ENCODE measurements at places on chromosomes 12 and 14.

- DNase-seq = no peak
These were observed 570 bp downstream of the DMAC2L start for GRCh38 chr14:50312734-50313054.

- DNase-seq = no peak
These were observed 10.6 kb downstream of the METAP2 start for GRCh38 chr12:95484524-95484923.

DNA sequence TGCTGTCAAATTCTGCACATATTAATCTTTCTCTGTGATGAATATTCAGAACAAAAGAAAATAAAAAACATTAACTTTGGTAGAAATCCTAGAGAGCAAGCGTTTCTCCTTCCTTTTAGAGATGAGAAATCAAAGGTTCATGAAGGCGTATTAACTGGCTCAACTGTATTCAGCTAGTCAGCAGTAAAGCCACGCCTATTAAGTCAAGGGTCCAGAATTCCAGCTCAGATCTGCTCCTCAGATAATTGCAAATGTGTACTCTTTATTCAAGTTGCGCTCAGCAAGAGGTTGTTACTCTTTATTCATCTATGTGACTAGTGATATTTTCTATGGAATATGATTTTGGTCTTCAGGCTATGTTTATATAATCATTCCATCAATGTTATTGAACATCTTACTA, 13.1 kb upstream of the POC1B start:
- no peak for DNase-seq

DNA sequence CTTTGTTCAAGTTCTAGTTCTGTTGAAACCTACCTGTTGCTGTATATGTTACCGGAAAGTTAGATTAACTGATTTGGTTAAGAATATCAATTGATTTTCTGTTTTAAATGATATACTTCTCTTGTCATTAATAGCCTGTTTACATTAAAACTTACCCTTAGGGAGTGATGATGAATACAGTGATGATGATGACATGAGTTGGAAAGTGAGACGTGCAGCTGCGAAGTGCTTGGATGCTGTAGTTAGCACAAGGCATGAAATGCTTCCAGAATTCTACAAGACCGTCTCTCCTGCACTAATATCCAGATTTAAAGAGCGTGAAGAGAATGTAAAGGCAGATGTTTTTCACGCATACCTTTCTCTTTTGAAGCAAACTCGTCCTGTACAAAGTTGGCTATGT, 33.0 kb downstream of the CAND1 start:
- DNase-seq = no peak

DNA sequence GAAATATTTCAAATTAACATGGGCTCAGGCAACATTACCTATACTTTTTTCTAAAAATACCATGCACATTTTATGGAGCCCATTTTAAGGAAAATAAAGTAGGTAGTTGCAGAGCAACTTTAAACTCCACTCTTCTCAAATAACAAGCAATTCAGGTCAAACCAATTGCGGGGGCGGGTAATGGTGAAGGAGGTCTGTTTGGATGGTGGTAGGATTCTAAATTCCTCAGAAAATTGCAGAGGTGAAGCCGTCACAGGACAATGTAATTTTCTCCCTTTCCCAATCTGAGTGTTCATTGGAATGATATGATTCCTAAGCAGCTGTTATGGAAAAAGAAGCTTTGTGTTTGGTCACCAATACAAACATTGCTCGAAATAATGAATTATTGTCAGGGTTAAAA, 11.6 kb downstream of the PKP2 start:
- no peak for DNase-seq

- peak; percentile 9 for DNase-seq
These were observed 24.0 kb downstream of the CCDC38 start for GRCh38 chr12:95918194-95918993.

DNA sequence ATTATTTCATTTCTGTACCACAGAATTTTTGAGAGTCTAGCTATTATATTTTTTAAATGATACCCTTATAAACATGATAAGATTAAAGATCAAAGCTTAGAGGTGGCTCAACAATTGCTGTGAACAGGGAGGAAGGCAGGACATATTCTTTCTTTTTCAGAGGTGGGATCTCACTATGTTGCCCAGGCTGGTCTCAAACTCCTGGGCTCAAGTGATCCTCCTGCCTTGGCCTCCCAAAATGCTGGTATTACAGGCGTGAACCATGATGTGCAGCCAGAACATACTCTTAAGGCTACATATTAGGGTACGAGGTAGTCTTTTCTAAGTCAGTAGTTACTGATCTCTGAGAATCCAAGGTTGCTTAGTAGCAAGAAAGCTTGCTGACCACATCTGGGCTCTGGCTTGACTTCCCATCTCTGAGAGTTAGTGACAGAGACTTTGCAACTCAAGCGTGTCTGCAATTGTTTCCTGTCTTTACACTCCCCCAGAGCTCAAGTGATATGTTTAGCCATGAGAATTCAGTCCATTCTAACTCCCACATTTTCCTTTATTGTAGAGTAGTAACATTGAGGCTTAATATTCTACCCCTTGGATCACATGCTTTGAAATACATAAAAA, 8.6 kb downstream of the RAB5B start:
- DNase-seq = no peak

DNA sequence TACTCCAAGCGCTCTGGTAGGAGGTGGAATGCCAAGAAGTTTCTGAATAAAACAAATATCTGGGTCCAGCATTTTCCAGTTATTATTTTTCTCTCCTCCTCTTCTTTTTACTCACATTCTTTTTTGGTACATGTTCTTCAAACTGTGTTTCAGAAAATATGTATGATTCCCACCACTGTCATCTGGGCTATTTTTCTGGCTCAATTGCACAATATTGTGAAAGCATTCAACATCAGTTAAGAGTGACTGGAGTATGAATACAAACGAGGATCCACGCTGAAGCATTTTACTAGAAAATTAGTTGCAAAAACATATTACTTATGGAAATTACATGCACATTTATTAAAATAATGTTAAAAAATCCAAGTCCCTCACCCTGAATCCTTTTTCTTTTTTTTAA, 61.5 kb downstream of the KCNMB4 start:
- DNase-seq = no peak

DNA sequence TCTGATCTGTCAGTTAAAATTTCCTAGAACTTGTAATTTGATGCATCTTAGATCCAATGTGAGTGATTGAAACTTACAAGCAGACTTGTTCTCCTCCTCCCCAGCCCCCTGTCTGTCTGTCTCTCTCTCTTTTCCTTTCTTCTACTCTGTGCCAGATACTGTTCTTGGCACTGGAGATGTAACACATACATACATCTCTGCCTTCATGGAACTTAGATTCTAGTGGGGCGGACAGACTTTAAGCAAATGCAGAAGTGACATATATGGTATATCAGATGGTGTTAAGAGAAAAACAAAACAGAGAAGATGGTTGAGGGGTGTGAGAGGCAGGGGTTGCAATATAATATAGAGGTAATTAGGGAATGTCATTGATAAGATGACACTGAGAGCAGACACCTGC, 6.6 kb downstream of the CHST11 start:
- no peak for DNase-seq

- no peak for DNase-seq
These were observed at the start of gene NRIP2 for GRCh38 chr12:2834581-2835491. TSS of gene NRIP2 (minus strand) at chr12:2835035. CDS start at chr12:2834983, 52 bp downstream.

DNA sequence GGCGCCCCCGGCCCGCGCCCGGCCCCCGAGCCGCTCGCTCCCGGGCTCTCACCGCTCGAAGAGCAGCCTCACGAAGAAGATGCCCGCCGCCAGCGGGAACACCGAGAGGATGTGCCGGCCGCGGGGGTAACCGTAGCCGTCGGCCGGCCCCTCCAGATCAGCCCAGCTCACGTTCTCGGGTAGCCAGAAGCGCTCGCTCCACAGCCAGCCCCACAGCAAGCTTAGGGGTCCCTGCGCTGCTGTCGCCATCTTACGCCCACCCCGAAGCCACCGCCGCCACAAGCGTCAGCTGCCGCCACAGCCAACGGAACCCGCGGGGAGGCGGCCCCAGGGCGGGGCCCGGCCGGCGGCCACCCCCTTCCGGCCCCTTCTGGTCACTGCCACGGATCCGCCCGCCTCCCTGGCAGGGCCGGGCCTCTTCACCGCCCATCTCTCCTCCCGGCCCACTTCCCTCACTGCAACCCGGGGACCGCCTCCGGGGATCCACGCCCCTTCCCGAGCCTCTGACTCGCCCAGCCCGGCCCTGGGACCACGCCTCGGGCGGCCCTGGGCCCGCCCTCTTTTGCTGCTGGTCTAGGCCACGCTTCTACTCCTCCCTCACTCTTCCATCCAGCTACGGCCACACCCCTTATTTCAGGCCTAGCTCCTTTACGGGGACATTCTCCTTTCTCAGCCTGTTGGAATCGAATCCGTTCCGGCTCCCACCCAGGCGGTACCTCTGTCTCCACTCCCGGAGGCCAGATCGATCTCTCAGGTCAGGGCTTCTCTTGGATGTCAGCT, at the start of gene CERS5:
Gene CERS5, minus strand, starts transcription at position 321 of the 780 bp plus-strand sequence. Its CDS starts 72 bp downstream, at position 249.
- DNase-seq = peak; percentile 92

DNA sequence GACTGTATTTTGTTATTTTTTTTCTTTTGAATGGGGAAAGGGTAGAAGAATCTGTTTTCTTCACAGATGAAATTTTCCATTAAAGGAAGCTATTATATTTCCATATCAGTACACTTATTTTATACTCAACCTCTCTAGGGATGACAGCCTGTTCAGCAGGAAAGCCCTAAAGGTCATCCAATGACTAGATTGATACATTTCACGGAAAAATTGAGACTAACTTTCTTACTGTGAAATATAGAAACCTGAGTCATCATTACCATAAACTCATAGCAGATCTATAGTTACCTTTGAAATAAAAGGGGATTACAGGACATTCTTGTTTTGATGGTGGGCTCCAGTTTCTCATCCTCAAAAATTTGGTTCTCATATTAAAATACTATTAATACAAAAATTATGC, 36.1 kb upstream of the PTCSC3 start:
- no peak for DNase-seq

GRCh38 chr14:88535149-88535548, 19.7 kb downstream of the PTPN21 start:
- DNase-seq = no peak

DNA sequence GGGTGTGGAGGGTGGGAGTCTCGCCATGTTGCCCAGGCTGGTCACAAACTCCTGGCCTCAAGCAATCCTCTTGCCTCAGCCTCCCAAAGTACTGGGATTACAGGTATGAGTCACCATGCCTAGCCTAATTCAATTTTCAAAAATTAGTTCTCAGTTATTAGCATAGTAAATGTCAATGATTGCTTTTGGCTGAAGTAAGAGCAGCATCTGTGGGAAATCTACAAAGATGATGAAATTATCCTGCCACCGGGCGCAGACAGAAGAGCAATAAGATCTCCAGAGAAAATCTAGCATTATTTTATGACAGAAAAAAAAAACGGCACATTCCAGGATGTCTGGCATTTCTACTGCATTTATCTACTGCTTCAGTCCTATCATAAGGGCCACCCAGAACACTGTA, 97.9 kb upstream of the DAAM1 start:
- DNase-seq = no peak

- no peak for DNase-seq
These were observed 52.4 kb downstream of the ARL6IP4 start for GRCh38 chr12:123032736-123033391.

DNA sequence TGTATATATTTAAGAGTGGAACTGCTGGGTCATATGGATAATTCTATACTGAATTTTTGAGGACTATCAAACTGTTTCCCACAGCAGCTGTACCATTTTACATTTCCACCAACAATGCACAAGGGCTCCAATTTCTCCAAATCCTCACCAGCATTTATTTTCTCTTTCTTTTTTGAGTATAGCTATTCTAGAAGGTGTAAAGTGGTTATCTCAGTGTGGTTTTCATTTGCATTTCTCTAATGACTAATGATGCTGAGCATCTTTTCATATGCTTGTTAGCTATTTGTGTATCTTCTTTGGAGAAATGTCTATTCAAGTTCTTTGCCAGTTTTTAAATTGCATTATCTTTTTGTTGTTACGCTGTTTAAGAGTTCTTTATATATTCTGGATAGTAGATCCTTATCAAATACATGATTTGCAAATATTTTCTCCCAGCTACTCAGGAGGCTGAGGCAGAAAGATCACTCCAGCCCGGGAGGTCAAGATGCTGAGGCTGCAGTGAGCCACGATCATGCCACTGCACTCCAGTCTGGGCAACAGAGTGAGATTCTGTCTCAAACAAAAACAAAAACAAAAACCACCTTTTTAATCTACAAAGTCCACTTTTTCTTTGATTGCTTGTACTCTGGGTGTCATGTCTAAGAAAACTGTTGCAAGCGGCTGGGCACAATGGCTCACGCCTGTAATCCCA, 32.8 kb downstream of the GTF2A1 start:
- DNase-seq = no peak

GRCh38 chr12:69619050-69619449, 8.3 kb upstream of the LRRC10 start:
- DNase-seq = no peak

GRCh38 chr12:92927436-92928281, 1.4 kb downstream of the EEA1 start:
- no peak for DNase-seq

- no peak for DNase-seq
These were observed 4.7 kb downstream of the MGP start for GRCh38 chr12:14880890-14881453.

- no peak for DNase-seq
These were observed 83.9 kb downstream of the GPATCH2L start for GRCh38 chr14:76235628-76236027.

DNA sequence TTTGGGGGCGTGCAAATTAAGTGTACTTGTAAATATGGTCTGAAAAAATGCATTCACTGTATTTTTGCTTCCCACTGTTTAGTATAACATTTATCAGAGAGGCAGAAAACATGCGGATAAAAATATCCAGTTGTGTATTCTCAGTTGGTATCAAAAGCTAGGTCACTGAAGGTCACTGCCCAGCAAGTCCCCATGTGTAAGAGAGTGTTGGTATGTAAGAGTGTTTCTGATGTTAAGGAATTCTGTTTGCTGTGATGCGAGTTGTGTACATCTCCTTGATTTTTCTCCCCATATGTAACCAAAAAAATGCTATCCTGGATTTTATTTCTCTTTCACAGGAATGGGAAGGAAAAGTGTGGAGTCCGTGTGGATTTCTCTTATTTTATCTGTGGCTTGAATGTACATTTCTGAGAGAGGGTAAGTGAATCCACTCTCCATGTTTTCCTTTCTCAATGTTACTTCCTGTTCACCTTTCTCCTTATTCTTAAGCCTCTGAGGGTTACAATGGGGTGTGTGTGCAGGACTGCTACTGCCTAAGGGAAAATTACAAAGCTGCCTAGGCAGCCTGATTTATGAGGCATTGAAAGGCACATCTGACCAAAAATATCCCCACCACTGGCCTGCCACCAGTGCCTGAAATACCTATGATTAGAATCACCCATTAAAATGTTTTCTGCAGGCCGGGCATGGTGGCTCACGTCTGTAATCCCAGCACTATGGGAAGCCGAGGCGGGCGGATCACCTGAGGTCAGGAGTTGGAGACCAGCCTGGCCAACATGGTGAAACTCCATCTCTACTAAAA, 97.9 kb upstream of the USP44 start:
- no peak for DNase-seq

GRCh38 chr12:111448266-111448830, 42.6 kb downstream of the SH2B3 start:
- no peak for DNase-seq

DNA sequence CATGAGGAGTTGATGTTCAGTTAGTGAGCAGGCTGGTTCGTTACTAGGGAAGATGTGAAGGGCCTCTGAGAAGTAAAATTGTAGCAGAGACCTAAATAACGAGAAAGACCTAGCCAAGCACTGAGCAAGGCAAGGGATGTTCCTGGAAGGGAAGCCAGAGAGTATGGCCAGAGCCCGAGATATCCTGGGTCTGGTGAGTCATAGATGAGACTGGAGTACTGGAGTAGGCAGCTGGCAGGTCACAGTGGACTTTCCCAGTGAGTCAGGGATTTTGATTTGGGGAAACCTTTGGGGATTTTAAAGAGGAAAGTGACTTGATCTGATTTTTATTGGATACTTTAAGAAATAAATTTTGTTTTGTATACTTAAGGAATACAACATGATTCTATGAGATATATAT, 369.0 kb downstream of the DIO2 start:
- DNase-seq = no peak
